ENCODE measurements at places on chromosomes 6 and 20.

DNA sequence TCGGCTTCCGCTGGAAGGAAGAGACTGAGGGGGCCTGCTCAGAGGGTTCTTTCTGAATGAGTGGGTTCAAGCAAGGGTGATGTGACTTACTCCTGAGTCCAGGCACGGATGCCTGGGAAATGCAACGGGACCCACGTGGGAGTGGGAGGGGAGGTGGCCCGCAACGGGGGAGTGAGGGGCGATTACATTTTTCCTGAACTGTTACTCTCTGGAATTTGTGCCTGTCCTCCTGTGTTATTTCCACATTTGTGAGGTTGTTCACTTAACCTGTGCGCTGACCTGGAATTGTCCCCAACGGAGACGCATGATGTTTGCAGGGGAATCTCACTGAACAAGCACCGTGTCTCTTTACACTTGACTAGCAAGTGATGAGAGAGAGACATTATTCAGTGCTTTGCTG is 209.4 kb downstream of the CDH4 start:
- no peak for DNase-seq

DNA sequence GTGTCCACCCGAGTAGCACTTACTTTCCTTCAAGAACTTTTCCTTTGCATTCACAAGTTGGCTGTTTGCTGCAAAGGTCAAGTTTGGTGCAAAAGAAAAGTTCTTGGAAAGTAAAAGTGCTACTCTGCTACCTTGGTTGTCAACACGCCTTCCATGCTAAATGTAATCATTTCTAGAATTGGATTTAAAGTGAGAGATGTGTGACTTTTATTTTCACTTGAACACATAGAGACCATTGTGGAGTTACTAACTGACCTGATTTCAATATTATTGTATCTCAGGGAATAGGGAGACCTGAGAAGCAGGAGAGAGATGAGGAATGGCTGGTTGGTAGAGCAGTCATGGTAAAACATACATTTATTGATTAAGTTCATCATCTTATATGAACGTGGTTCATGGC is 49.7 kb upstream of the IFNGR1 start:
- no peak for DNase-seq

- no peak for DNase-seq
These were observed 25.5 kb upstream of the LTV1 start for GRCh38 chr6:143817621-143818020.

- DNase-seq, result no peak
These were observed 121.0 kb downstream of the SYNDIG1 start for GRCh38 chr20:24590178-24590982.

DNA sequence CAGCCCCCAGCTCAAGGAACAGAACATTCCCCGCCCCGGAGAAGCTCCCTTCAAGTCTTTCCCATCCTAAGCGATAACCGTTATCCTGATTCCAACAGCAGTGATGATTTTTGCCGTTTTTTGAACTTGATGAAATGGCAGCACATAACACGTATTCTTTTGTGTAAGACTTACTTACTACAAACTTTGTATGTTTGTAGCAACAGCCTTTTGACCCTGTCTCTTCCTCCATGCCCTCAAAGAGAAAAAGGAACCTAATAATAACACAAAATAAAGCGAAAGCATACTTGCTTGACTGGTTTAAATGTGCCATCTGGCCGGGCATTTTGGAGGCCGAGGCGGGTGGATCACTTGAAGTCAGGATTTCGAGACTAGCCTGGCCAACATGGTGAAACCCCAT is 26.4 kb upstream of the SLC9A8 start:
- no peak for DNase-seq

DNA sequence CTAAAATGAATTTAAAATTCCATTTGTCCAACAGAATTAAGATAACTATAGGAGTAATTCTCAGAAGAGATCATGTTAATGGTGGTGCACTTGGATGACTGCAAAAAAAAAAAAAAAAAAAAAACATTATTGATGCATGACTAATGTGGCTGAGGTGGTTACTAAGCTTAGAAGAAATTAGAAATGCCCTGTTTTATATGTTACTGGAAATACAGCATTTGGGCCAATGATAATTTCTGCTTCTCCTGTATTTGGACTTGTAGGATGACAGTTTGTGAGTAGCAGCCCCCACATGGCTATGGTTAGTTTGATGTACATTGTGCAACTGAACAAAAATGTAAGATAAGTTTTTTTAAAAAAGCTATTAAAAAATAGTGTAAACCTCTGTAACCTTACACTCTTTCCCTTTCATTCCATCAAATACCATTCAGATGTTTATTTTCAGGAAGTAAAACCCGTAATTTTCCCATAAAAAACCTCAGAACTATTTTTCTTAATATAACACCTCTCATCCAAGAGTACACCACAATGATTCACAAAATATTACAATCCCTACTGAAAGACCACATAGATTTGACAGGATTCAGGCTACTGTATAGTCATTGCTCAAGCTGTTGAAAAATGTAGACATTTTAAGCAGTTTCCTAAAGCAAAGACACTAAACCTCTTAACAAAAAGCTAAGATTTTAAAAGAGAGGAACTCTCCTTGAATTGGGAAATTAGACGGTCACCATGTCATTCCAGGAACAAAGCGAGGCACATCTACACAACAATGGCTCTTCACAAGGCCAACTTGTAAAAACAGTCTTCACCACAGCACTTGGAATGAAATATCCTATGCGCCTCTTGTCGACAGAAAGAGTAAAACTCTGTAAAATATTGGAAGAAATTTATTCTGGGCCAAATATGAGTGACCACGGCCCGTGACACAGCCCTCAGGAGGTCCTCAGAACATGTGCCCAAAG is 83.0 kb downstream of the WDR27 start:
- DNase-seq, result peak; percentile 84

DNA sequence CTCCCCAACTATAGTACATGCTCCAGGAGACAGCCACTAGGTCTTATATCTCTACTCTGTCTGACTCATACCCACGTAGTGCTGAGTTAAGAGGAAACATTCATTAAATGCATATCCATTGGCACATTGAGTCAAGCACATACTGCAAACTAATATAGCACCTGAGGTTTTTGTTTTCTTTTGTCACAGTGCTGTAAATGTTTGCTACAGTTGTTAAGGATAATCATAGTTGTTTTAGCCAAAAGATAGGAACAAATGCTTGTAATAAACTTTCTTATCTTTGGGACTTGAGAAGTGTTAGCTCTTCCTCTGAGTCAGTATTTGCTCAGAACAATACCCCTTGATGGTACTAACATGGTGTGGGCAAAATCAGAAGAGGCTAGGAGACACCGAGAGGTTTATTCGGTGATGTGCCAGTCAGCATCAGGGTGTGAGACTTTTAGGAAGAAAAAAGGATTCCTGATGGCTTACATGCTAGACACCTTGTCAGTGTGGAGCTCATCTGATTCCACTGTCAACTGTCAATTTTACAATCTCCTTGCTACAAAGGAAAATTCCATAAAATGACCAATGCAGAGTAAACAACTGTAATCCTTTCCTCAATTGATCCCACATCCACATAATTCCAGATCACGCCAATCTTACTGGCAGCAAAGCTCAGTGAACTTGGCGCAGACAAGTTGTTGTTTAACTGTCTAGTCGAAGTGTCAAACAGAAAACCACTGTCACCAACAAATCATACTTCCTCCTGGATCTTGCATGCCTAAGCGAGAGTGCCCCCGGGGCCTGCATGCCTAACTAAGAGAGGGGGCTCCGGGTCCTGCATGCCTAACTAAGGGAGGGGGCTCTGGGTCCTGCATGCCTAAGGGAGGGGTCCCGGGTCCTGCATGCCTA is 36.1 kb downstream of the ELOVL2 start:
- DNase-seq, result peak; percentile 61

DNA sequence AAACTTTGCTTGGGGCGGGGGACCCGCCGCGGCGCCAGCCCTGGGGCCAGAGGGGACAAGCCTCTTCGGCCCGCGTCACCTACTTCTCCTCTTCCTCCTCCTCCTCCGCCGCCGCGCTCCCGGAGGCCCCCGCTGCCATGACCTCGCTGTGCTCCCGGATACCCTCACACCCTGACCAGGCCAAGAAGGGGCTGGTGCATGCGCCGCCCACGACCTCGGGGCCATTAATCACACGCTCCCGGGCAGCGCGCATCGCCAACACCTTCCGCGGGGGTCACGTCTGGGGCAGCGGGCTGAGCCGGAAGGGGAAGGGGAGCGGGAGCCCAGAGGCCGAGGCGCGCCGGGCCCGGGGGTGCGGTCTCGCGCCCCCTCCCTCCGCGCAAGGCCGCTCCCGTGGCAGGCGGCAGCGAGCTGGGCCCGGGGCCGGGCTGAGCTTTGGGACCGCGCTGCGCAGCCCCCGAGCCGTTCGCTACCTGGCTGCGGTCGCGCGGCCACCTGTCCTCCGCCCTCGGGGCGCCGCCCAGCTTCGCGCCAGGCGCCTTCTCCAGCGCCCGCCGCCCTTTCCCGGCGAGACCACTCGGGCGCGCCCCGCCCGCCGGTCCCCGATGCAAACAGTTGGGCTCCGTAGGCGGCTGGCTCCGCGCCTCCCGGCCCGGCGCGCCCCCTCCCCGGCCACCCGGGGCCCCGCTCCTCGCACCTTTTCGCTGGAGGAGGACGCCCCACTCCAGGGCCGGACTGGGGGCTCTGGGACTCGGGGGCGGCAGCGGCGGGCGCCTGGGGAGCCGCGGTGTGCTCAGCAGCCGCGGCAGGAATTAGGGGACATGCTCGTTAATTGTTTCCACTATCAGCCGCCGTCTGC is 575 bp upstream of the CNR1 start:
- DNase-seq, result no peak

DNA sequence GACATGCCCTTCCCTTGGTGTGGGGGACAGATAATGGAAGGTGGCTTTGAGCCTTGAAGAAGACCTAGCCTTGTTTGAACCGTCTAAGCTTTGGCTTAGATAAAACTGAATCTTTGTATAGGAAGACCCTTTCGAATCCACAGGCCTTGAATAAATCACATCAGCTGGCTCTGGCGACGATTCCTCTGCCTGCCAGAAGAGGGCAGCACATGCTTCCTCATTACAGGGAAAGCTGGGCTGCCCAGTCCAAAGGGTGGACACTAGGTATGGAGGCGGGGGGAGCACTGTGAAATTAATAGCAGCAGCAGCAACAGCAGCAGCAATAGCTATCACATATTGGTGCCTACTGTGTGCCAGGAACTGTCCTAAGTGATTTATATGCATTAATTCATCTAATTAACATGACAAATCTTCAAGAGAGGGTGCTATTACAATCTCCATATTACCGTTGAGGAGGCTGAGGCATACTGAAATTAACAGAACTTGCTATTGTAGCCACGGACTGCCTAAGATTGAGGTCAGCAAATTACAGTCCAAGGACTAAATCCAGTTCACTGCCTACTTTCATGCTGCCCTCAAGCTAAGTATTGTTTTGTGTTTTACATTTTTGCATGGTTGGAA is 85.1 kb downstream of the CLIC5 start:
- DNase-seq, result no peak

DNA sequence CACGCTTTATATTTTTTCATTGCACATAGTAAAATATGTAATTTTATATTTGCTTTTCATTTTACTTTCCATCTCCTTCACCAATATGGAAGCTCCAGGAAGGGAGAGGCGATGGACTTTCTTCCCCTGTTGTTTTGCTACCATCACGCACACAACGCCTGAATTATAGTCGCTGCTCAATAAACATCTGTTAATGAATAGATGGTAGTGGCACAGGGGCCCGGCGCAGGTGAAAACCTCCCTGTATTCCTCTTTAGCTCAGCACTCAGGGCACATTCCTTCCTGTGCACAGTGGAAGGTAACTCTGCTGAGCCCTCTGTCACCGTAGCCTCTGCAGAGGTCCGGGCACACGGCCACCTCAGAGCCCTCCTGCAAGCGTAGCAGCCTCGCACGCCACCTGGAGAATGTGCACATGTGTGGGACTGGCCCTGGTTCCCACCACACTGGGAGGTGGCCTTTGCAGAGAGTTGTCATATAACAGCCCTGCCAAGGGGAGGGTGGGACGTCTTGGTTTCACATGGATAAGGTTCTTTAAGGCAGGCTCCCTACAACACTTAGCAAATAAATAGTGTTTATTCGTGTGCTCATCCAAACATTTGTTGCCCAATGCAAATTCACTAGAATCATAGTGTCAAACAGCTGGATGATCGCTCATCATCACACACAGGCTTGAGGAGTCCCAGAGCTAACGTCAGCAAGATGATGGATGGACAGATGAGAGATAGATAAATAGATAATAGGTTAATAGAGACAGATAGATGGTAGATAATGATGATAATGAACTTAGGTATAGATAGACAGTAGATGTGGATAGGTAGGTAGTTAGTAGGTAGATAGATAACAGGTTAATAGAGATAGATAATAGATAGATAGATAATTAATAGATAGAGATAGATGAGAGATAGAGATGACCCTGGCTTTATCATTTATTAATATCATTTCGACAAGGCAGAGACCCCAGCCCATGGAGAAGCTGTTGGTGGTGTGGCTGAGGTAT is 32.3 kb upstream of the AFDN start:
- DNase-seq, result no peak

DNA sequence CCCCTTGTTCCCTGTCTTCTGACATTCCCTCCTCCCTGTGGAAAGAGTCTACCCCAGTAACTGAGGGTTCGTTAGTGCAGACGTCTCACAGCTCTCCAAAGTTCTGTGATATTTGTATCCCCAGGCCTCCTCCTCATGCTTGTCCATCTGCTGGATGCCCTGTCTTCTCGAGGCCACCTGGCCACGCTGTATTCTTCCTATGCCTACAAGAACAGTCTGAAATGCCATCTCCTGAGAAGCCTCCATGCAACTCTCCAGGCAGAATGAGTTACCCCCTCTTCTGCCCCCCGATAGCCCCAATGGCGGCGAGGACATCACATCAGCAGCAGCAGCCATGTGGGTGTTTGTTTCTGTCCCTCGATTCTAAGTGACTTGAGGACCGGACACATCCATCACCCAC is 9.3 kb downstream of the ULBP2 start:
- no peak for DNase-seq

DNA sequence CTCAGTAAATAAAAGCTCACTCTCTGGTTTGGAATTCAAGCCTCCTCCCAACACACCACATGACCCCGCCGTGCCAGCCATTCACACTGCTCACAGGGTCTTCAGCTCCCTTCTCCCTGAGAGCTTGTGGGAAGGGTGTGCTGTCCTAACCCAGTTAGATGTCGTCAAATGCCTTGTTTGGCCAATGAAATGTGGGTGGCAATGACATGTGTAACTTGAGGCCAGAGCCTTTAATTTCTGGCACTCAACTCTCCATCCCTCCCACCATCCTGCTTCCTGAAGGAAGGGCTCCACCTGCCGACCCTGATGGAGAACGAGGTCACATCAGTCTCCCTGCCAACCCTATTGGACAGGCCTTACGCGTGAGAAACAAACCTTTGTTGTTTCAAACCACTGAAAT is 224.5 kb upstream of the AGPAT4 start:
- no peak for DNase-seq

Data from HS-27A (cell line).